ENCODE measurements at places on chromosomes 12 and 14.

GRCh38 chr12:66107451-66107915 lies 23.1 kb downstream of the LLPH start:
- DNase-seq: peak; percentile 57

DNA sequence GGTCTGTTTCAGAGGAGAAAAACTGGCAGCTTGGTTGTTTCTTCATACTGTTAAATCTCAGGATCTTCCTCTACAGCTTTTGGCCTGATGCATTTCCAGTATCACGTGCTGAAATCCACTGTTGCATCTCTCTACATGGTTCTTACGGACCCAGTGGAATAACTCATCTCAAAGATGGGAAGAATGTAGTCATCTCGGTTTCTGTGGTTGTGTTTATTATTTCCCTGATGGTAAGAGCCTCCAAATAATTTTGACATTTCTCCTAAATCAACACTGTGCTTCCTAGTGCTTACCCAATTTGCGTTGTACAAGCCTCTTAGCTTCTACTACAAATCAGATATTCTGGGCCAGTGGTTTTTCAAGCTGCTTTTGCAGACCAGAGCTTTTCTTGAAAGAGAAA lies 812.8 kb downstream of the C12orf50 start:
- DNase-seq: no peak

DNA sequence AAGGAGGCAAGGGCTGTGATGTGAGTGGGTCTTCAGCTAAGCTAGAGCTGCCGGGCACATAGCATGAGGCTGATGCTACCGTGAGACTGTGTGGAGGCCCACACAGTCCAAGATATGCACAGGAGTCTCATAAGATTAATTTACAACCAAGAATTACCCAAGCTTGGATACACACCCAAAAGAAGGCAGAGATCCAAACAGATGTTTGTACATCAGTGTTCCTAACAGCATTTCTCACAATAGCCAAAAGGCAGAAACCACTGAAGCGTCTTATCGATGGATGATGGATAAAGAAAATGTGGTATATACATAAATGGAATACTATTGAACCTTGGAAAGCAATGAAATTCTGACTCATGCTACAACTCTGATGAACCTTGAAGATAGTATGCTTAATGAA lies 40.8 kb upstream of the RIC8B start:
- no peak for DNase-seq

DNA sequence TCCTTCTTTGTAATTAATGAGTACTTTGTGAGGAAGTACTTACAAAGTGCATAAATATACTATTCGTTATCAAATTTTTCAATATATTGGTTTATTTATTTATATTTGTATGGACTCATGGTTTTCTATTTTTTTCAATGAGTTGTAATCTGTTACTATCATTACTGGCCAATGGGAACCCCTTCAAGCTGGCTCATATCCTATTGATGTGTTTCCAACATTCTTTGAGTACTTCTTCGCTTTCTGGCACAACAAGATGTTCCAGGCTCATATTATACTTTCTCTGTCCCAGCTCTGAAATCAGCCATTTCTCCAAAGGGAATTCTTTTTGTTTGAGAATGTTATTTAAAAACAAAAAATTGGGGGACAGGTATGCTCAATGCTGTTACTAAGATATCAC lies 17.5 kb downstream of the YBX3 start:
- no peak for DNase-seq

- DNase-seq: no peak
These were observed 111.5 kb upstream of the IFNG-AS1 start for GRCh38 chr12:67877727-67878126.

- DNase-seq: no peak
These were observed 756.5 kb upstream of the TBX3 start for GRCh38 chr12:115440438-115440837.

- DNase-seq: no peak
These were observed 81.9 kb upstream of the MAX start for GRCh38 chr14:65184032-65184764.

- no peak for DNase-seq
These were observed 21.5 kb downstream of the BATF start for GRCh38 chr14:75543786-75544185.

- peak; percentile 20 for DNase-seq
These were observed 153.6 kb upstream of the FKBP4 start for GRCh38 chr12:2641207-2641606.

DNA sequence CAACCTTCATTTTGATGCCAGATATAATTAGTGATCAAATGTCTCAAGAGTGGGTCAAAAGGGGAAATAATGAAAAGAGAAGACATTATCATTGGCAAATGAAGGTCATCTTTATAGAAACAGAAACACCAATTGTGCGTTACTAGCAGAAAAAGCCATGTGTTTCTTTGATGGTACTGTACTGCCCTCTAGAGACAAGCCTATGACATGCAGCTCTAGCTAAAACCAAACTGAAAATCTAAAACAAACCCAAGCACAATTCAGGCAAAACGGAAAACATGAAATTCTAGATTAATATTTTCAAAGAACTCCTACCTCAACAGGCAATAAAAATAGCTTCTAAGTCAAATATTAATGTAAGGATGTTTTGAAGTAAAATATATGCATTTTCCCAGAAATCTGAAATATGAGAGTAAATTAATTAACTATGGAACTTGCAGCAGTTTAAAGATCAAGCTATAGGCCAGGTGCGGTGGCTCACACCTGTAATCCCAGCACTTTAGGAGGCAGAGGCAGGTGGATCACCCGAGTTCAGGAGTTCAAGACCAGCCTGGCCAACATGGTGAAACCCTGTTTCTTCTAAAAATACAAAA lies 115.4 kb downstream of the KLHL28 start:
- DNase-seq: peak; percentile 21

DNA sequence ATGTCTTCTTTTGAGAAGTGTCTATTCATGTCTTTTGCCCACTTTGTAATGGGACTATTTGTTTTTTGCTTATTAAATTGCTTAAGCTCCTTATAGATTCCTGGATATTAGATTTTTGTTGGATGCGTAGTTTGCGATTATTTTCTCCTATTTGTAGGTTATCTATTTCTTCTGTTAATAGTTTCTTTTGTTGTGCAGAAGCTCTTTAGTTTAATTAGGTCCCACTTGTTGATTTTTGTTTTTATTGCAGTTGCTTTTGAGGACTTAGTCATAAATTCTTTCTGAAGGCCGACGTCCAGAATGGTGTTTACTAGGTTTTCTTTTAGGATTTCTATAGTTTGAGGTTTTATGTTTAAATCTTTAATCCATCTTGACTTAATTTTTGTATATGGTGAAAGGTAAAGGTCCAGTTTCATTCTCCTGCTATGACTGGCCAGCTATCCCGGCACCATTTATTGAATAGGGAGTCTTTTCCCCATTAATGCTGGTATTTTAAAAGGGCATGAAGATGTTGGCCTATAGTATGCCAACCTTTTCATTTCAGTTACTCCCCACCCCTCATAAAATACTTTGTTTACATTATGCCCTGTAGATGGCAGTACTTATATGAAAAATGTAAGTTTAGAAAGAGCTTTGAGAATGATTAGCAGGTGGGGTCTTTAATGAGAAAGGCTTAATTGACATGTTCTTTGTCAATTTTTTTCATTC lies 62.9 kb upstream of the PSMA6 start:
- no peak for DNase-seq

DNA sequence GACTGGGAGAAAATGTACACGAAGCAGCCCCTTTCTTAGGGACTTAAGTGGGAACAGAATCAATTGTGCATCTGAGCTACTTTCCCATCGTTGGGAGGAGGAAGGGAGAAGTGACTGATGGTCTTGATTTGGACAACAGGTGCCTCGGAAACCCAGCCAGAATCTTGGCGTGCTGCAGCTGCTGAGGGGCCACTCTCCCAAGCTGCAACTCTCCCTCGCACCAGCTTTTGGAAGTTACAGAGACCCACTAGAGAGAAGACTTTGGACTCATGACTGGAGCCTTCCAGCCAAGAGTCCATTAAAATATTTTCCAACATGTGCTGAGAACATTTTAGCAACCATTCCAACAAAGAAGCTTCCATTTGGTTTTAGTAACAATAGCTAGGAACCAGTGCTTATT lies 52.3 kb downstream of the GNS start:
- no peak for DNase-seq

- DNase-seq: no peak
These were observed 24.7 kb downstream of the DHX37 start for GRCh38 chr12:124964251-124964650.

- DNase-seq: no peak
These were observed 61.6 kb downstream of the EML1 start for GRCh38 chr14:99854831-99855230.

DNA sequence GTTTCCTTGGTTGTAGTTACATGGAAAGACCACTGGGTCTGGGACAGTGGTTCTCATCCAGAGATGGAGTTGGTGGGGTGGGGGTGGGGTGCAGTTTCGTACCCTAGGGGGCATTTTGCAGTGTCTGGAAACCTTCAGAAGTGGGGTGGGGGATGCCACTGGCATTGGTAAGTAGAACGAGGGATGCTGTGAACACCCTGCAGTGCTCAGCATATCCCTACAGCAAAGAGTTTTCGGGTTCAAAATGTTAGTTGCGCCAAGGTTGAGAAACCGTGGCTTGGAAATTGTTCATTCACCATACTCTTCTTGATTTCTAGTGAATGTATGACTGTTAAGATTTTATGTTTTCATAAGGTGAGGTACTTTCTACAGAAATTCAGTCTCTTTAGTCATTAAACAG lies 28.7 kb downstream of the TRAF3 start:
- peak; percentile 28 for DNase-seq

GRCh38 chr14:104724981-104725771 lies 1.1 kb downstream of the ADSS1 start:
- no peak for DNase-seq

- DNase-seq: no peak
These were observed 32.6 kb upstream of the ANO6 start for GRCh38 chr12:45183246-45183645.

- DNase-seq: no peak
These were observed 69.2 kb downstream of the PTPRQ start for GRCh38 chr12:80513211-80513610.

- no peak for DNase-seq
These were observed 12.5 kb upstream of the IFT81 start for GRCh38 chr12:110111476-110112334.

GRCh38 chr12:94202245-94203180 lies 54.1 kb downstream of the PLXNC1 start:
- DNase-seq: no peak

GRCh38 chr14:99081156-99081765 lies 190.7 kb downstream of the BCL11B start:
- DNase-seq: no peak

Data from activated naive CD4-positive, alpha-beta T cell treated with anti-CD3 and anti-CD28 coated beads, Interleukin-2, amount 10 ng/mL, durations not matched to agents 7 days and 5 days (primary cell).